Cardiac atrium fibroblast (primary cell): ENCODE measurements at places on chromosomes 3 and 15. TPM values are rescaled to one million over a fixed set of nuclear protein-coding genes. Genes with fewer than 3 reads are reported as not detected.

KCTD6 gene
- 7.4 and 14.7 TPM in 2 replicates for total RNA-seq

HYAL1 gene
- 5.0 and 6.1 TPM in 2 replicates for total RNA-seq

PPP2R3A gene
- 11.5 and 12.3 TPM in 2 replicates for total RNA-seq

STXBP5L gene
- total RNA-seq: 0.16 TPM in 1 of 2 replicates, not detected in the other
